ENCODE measurements at places on chromosomes 3 and 15. TPM values are rescaled to one million over a fixed set of nuclear protein-coding genes. Genes with fewer than 3 reads are reported as not detected.

Gene TMEM266
- 0.59 TPM for total RNA-seq

- no peak for DNase-seq
- no peak overlapping the region for H3K27ac ChIP-seq
- H3K4me1 ChIP-seq: peaks cover 9% of the 10 kb centered on the region
- no peaks in the 10 kb centered on the region for H3K36me3 ChIP-seq
Observed at GRCh38 chr15:90720131-90720530, 3.0 kb downstream of the BLM start.

- H3K27ac ChIP-seq: no peak overlapping the region
- no peaks in the 10 kb centered on the region for H3K4me1 ChIP-seq
- H3K27me3 ChIP-seq: no peaks in the 10 kb centered on the region
- no peak for DNase-seq
Observed at GRCh38 chr15:45009046-45009445, 13.9 kb upstream of the SORD start.

DNA sequence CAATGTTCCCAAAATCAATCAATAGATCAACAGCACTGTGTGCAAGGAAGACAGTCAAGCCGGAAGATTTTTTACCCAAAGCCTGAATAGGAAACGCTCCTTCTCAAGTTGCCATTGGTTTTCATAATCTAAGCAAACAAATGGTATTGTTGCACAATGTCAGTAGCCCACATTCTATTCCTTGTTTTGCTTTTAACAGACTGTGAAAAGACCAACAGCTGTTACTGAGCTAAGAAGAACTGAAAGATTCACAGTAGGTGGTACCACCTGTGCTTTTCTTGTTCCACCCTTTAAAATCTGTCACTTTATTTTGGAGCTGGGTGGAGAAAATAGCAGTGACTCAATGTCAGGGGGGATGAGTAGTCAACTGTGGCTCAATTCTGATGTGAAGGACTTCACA lies 357.5 kb upstream of the CADM2 start:
- no peaks in the 10 kb centered on the region for H3K36me3 ChIP-seq
- no peak overlapping the region for H3K4me3 ChIP-seq
- H3K27me3 ChIP-seq: no peaks in the 10 kb centered on the region

- no peaks in the 10 kb centered on the region for H3K27me3 ChIP-seq
- H3K4me1 ChIP-seq: peaks cover 56% of the 10 kb centered on the region
- no peak overlapping the region for H3K4me3 ChIP-seq
- no peak for DNase-seq
- peak overlapping the region; percentile 76 for H3K27ac ChIP-seq
Observed at GRCh38 chr3:14441240-14441919, 39.0 kb downstream of the SLC6A6 start.

Gene STAB1
- total RNA-seq: 115 TPM

DNA sequence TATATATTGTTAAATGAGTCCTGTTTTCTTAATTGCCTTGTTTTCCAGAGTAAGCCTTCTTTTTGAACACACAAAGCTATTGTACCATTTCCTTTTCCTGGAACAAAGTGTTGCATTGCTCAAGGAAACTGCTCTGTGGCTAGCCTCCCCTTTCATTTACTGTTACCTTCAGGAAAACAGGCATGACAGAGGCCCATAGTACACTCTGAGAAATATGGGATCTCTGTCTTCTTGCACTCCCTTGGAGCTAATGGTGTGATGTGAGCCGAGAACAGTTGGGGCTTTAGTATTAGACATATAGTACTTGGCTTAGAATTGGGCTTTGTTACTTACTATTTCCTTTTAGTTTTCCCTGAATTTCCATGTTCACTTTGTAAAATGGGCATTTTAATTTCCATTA lies 193.7 kb downstream of the GHSR start:
- no peaks in the 10 kb centered on the region for H3K27me3 ChIP-seq
- H3K4me3 ChIP-seq: no peak overlapping the region
- peaks cover 20% of the 10 kb centered on the region for H3K4me1 ChIP-seq
- no peaks in the 10 kb centered on the region for H3K36me3 ChIP-seq

Gene ADCY5
- 3.8 TPM for total RNA-seq

- H3K27ac ChIP-seq: no peak overlapping the region
- no peaks in the 10 kb centered on the region for H3K27me3 ChIP-seq
- no peaks in the 10 kb centered on the region for H3K4me1 ChIP-seq
- H3K36me3 ChIP-seq: no peaks in the 10 kb centered on the region
- H3K4me3 ChIP-seq: no peak overlapping the region
- no peak for DNase-seq
Observed at GRCh38 chr3:115252679-115253078, 105.6 kb upstream of the ZBTB20 start.
